ENCODE measurements at places on chromosomes 12 and 14.

DNA sequence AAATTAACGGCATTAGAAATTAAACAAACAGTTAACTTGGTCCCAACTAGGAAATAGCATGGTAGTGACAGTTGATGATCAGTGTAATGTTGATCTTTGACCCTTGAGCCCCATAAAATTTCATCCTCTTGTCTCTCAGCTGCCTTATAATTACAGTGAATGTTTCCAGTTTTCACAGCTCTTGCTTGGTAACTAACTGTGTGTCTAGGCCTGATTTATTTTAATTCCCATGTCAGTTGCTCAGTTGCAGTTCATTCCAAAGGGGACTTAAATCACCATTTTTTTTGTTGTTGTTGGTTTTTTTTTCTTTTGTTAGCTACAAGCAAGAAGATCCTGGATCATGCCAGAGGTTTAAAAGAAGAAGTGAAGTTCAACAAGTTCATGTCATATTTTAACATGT is 1883.7 kb upstream of the FLRT2 start:
- no peak for DNase-seq

GRCh38 chr14:97760050-97760449 is 962.9 kb downstream of the VRK1 start:
- DNase-seq = no peak

DNA sequence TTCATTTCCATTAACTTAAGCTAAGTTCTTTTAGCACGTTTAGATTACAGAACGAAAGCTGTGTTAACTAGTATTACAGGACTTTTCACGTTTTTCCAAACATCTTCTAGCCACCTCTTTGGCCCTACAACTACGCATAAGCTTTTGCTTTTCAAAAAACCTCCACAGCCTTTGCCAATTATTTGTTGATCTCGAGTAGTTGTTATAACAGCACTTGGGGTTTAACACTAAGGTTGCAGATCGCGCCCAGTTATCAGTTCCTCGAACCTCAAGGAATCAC is 450 bp upstream of the RBM25 start:
- no peak for DNase-seq

GRCh38 chr12:16238661-16239060 is 38.8 kb downstream of the SLC15A5 start:
- DNase-seq = no peak

- no peak for DNase-seq
Measured at GRCh38 chr12:64995816-64996215, 125.3 kb downstream of the WIF1 start.

DNA sequence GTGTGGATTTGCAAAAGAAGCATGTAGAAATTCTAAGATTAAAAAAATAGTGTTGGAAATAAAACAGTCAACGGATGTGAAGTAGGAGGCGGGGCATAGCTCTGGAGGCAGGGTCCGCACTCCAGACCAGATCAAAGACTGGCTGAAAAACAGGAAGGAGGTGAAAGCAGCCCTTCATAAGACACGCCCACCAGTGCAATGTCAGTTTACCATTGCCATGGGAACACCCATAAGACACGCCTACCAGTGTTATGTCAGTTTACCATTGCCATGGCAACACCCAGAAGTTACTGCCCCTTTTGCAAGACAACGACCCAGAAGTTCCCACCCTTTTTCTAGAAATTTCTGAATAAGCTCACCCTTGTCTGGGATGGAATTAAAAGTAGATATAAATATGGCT is 87.1 kb downstream of the FZD10 start:
- DNase-seq = no peak

DNA sequence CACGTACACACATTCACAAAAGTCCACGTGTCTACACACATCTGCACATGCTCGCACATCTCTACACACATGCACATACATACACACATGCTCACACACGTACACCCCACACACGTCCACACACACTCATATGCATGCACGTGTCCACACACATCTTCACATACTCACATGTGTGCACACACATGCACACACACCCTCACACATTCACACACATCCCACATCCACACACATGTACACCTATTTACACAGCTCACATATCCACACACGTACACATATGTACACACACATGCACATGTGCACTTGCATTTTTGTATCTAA is 3.6 kb downstream of the ADGRD1 start:
- DNase-seq = no peak

GRCh38 chr12:13124656-13125505 is 21.4 kb upstream of the GSG1 start:
- DNase-seq = no peak

- no peak for DNase-seq
Measured at GRCh38 chr14:65318636-65319506, 93.7 kb upstream of the FUT8 start.

DNA sequence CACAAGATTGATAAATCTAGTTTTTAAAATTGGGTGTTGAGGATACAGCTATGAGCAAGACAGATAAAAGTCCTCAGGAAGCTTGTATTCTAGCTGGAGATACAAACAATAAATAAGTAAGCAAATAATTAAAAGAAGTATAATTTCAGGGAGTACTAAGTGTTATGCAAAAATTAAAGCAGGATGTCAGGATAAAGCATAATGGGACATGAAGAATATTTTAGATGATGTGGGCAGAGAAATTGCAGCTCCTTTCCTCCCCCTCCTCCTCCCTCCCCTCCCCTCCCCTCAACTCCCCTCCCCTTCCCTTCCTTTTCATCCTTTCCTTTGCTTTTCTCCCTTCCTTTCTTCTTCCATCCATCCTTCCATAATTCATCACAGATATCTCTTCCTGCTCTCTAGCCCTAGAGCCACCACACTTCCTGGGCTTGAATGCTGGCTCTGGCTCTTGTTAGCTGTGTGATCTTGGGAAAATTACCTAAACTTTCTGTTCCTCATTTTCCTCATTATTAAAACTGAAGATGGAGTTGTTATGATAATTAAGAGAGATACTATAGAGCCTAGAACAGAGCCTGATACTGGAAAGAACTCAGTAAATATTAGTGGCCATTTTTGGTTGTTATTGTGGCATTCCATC is 323.9 kb downstream of the AACS start:
- DNase-seq = no peak

DNA sequence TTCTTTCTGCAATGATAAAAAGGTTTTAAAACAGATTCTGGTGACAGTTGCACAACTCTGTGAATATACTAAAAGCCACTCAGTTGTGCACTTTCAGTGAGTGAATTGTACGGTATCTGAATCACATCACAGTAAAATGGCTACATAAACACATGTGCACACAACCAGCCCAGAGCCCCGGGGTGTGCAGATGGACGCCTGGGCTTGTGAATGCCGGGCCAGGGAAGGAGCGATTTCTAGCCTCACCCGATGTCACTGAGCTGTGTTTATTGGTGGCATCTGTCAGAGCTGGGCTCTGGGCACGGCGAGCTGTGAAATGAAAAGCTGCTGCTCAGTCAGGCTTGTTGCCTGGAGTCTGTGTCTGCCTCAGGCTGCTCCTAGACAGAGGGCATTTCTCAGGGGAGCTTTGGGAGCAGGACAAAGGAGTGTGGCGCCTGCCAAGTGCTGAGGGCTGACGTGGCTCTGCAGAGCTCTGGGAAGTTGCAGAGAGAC is 25.9 kb downstream of the RHOF start:
- DNase-seq = no peak

- no peak for DNase-seq
Measured at GRCh38 chr12:129483111-129483893, 420.5 kb downstream of the TMEM132D start.

DNA sequence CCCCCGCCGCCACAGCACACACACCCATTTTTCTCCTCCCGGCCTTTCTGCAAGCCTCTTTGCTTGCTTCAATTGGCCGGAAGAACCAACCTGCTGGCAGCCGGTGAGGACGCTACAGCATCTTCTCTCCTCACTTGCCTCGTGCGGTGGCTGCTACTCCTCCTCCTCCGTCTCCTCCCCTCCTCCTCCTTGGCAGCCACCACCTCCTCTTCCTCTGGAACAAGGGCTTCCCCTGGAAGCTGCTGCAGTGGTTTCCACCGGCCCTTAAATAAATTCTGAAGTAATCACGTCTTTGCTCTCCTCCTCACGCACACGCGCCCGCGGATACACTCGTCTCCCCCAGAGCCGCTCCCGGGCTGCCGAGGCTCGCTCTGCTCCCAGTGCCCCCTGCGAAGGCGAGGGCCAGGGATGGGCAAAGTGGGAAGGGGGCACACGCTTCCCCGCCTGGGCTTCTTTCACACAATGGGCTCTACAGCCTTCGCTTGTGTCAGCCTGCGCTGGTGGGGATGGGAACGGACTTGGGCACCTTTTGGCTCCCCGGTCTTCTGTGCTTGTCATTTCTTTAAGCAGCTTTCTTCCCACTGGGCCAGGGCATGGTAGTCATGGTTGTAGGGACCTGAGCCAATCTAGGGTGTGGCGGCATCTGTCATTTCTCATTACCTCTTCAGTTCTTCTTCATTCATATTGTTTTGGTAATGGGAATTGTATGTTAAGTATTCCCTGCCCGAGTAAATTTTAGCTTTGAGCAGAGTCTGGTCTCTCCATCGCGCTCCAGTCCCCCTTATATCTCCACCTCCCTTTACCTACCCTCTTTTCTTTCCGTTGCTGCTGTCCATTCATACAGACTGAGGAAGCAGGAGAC is at the start of gene PPFIA2:
TSS of gene PPFIA2 (minus strand) at position 161 of the 862 bp plus-strand sequence.
- no peak for DNase-seq

- DNase-seq = no peak
Measured at GRCh38 chr14:98112194-98112780, 1159.7 kb downstream of the BCL11B start.

GRCh38 chr12:56188778-56189098 is 545 bp downstream of the SMARCC2 start:
- DNase-seq = no peak

DNA sequence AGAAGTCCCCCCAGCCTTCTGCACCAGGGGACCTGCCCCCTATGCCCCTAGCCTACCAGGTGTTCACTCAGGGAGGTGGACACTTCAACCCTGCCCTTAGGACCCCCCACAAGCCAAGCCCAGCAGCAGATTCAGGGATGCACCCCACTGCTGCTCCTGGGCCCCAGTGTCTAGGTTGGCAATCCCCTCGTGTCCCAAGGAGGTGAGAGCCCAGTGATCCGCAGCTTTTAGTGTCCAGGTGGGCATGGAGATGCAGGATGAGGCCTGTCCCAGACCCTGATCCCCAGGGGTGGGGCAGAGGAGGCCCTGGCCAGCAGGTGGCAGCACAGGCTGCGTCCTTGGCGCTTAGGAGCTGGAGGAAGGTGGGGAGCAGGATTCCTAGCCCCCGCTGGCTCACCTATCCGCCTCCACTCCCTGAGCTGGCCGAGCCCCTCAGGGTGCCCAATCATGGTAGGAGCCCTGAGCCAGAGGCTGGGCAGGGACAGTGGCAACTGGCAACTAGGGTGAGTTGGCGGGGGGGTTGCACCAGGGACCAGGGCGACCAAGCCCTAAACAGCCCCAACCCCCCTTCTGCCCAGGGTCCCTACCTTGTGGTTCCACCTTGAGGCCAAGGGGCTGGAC is 4.1 kb downstream of the CKB start:
- DNase-seq = peak; percentile 37

DNA sequence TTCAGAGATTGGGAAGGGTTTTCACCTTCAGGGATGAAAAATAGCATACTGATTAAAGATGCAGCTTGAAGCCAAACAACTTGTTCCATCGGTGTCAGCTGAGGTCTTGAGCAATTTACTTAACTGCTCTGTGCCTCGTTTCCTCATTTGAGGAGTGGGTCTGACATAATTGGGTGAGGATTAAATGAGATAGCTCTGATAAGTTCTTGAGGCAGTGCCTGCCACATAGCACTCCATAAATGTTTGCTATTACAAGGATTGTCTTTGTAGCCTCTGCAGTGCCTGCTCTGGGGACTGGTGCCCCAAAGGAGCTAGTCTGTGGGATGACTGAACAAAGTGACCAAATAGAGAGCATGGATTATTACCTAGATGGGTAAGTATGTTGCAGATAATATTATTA is 50.6 kb downstream of the ATP23 start:
- DNase-seq = no peak

DNA sequence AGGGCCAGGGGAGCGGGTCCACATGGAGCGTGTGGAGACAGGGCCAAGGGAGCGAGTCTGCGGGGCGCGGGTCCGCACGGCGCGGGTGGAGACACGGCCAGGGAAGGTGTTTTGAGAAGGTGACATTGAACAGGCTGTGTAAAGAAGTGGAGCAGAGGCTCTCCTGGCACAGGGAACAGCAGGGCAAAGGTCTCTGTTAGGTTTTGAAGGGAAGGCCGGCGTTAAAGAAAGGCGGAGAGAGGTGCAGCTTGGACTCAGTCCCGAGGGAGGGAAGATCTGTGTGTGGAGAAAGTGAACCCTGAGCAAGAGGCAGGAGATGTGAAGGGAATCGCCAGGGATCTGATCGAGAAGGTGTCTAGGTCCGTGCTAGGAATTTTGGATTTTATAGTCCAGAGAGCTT is 1.8 kb downstream of the PXMP2 start:
- DNase-seq = no peak

Measured in activated T-cell treated with anti-CD3 and anti-CD28 coated beads for 24 hours (primary cell).